ENCODE measurements at places on chromosomes 3 and 15.

DNA sequence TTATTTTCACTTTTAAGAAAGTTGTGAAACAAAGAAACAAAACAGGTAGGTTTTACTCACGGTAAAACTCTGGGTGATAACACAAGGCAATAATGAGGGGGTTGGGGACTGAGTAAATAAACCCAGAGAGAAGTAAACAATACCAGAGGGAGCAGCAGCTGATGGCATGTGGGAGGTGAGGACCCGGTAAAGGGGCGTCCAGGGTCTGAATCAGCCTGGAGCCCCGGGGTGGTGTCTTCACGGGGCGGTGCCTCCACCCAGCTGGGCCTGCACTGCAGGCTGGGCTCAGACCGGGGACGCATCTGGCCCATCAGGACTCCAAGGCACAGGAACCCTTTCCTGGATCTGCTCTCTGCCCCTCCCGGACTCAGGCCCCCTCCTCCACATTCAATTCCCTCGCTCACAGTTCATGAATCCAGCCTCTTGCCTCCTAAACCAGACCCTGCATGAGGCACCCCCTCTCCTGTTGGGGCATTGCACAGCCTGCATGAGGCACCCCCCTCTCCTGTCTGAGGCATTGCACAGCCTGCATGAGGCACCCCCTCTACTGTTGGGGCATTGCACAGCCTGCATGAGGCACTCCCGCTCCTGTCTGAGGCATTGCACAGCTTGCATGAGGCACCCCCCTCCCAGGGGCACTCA is 73.9 kb upstream of the MFGE8 start:
- no peak for DNase-seq

DNA sequence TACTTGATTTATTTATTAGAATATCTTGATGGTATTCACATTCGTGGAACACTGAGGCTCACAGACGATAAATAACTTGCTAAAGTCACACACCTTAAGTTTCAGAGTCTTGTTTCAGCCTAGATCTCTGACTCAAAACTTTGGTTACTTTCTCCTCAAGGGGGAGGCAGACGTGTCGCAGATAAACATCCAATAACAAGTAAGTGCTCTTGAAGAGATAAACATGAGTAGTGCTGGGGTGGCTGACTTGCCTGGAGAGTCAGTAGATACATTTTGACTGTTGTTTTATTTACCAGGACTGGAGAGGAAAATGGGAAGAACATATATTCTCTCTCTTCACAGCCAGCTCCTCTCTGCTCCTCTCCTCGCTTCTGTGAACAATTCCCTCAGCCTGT is 31.3 kb downstream of the FBXO45 start:
- DNase-seq: no peak

- no peak for DNase-seq
Measured at GRCh38 chr3:115226844-115227445, 79.9 kb upstream of the ZBTB20 start.

GRCh38 chr3:79587150-79587549 is 180.6 kb downstream of the ROBO1 start:
- no peak for DNase-seq

- no peak for DNase-seq
Measured at GRCh38 chr15:63522225-63522578, 17.8 kb downstream of the USP3 start.

- no peak for DNase-seq
Measured at GRCh38 chr15:75666823-75667501, 19.2 kb downstream of the SNX33 start.

DNA sequence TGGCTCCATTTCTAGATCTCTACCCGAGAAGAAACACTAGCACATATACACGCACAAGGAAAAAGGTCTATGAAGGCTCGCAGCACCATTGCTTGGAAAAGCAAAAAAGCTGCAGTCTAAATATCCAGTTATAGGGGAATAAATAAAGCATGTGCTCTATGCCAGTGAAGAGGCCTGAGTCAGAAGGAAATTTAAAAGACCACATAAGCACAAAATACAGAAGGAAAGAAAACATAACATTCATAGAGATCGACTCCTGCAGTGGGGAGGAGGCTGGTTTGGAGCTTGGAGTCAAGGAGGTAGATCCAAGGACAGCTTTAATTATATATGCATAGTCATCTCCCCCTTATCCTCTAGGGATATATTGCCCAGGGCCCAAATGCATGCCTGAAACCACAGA is 114.4 kb downstream of the PDZRN3 start:
- DNase-seq: no peak

DNA sequence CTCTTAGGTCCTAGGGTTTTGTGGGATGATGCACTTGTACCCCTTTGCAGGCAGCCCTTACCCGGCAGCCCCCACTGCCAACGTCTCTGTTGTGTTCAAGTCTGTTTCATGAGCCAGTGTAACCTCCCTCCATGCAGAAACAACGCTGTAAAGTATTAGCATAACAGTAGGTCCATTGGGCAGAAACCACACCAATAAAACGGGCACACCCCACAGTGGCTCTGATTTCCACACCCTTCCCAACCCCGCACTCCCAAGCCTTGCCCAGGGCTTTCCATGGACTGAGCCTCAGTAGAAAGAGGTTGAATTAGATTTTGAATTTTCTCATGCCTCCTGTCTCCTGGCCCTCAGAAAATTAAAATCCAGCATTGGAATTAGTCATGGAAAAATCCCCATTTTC is 124.5 kb downstream of the CACNA1D start:
- no peak for DNase-seq

GRCh38 chr3:122661633-122662032 is 19.0 kb upstream of the PARP14 start:
- no peak for DNase-seq

- peak; percentile 30 for DNase-seq
Measured at GRCh38 chr3:184227481-184227935, 1.9 kb upstream of the VWA5B2 start.

- DNase-seq: peak; percentile 22
Measured at GRCh38 chr3:172673210-172673679, 37.6 kb downstream of the NCEH1 start.

- no peak for DNase-seq
Measured at GRCh38 chr3:25272090-25272489, 156.0 kb upstream of the RARB start.

DNA sequence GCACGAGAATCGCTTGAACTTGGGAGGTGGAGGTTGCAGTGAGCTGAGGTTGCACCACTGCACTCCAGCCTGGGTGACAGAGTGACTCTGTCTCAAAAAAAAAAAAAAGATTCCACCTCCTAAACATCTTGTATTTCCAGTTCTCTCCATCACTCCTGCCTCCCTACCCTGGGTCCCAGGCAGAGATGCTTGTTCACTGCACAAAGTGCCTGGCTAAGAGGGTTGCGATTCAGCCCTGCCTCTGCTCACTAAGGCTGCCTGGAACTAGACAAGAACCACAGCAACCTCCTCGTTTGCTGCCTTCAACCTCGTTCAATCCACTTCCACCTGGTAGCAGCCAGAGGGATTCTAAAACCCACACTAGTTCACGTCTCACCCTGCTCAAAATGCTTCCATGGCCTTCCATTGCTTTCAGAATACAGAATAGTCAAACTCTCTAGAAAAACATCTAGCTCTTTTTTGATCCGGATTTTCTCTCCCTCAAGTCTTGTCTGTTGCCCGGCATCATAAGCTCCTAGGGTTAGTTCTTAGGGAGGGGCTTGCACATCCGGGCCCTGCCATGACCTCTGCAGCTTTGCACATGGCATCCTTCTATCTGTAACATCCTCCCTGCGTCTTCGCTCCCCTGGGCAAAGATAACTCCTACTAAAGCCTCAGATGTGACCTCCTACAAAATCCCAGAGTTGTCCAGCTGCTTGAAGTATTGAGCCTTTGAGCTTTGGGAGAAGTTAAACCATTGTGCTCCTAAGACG is 1.0 kb upstream of the MCM2 start:
- DNase-seq: no peak

- no peak for DNase-seq
Measured at GRCh38 chr3:149678351-149678950, 20.6 kb upstream of the WWTR1 start.

DNA sequence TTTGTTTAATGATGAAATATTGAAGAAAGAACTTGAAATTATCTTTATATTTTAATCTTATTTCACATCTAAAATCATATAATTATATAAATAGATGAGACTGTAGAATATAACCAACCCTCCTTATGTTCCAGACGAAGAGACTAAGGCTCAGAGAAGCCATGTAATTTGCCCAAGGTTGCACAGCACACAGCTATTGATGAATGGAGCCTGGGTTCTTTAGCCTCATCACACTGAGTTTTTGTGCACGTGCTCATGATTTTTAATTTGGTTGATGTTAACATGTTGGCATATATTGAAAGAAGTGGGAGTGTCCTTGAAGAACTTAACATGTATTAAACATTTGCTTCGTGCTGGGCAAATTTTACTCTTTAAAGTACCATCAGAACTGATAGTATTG is 151.6 kb downstream of the FNDC3B start:
- no peak for DNase-seq

DNA sequence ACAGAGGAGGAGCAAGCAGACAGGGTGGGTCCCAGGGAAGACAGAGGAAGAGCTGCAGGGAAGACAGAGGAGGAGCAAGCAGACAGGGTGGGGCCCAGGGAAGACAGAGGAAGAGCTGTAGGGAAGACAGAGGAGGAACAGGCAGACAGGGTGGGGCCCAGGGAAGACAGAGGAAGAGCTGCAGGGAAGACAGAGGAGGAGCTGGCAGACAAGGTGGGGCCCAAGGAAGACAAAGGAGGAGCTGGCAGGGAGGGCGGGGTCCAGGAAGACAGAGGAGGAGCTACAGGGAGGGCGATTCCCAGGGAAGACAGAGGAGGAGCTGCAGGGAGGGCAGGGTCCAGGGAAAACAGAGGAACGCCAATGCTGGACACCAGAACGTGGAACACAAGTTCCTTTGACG is 66.5 kb downstream of the PLXNA1 start:
- no peak for DNase-seq

- no peak for DNase-seq
Measured at GRCh38 chr3:133921592-133921991, 25.9 kb upstream of the RAB6B start.

DNA sequence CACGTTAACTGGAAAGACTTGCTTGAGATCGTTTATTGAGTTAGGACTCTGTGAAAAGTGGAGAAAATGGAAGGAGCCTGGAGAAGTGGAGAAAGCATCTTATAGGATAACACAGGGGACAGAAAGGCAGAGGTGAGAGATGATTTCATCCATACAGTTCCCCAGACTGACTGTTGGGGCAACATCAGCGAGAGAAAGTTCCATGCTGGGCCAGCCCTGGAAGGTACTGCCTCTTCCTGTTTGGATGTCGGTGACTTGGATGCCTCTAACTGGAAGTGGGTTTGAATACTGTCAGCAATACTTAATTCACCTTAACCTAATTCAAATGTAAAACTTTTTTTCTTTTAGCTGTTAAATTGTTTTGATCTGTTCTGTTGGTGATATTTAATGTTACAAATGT is 32.3 kb downstream of the ATP13A5 start:
- DNase-seq: no peak

GRCh38 chr3:185912512-185912911 is 25.3 kb downstream of the TRA2B start:
- no peak for DNase-seq

GRCh38 chr3:184610245-184610871 is 48.8 kb downstream of the EPHB3 start:
- DNase-seq: no peak

DNA sequence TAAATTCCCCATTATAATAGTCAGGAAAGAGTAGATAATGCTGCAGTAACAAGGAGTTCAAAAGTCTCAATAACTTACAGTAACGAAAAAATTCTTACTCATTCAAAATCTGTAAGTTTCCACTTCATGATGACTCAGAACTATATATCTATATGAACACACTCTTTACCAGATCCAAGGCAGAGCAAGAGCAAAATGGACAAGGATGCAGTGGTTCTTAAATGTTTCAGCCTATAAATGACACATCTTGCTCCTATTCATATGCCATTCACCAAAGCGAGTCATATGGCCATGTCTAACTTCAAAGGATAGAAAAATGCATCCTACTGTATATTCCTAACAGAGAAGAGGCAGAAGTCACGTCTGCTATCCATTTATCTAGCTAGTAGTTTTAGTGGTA is 787.7 kb downstream of the NAALADL2 start:
- DNase-seq: no peak

GRCh38 chr3:119637679-119638477 is 22.5 kb downstream of the POPDC2 start:
- no peak for DNase-seq

DNA sequence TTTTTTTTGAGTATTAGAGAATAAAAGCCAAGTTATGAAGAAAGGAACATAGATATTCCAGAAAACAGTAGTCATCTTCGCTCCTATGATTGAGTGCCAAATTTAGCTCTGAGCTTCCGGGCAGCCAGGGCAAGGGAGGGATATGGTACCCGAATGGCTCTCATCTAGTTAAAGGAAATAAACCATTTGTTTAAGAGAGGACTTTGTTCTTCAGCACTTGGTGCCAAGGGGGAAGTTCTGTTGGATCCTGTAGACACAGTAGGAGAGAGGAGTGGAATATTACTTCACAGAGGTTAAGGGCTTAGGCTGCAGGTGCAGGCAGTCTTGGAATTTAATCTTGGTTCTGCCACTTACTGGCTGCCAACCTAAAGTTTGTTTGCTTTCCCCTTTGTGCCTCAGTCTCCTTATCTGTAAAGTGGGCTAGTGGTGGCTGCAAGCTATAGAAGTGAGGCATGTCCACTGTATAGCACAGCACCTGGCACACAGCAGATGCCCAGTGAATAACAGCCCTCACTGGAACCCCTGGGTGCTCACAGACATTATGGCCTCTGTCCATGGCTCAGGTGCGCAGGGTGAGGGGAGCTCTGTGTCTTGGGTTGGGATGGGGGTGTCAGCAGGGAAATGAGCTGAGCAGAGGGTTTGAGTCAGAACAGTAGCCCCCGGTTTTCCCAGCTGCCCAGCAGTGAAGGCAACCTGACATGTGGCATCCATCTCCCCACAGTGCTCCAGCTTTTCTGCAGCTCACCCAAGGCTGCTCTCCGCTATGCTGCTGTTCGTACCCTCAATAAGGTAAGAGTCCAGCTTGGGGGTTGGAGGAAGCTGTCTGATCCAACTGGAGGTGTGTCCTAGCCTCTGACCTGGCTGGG is 10.4 kb downstream of the COPG1 start:
- DNase-seq: no peak

DNA sequence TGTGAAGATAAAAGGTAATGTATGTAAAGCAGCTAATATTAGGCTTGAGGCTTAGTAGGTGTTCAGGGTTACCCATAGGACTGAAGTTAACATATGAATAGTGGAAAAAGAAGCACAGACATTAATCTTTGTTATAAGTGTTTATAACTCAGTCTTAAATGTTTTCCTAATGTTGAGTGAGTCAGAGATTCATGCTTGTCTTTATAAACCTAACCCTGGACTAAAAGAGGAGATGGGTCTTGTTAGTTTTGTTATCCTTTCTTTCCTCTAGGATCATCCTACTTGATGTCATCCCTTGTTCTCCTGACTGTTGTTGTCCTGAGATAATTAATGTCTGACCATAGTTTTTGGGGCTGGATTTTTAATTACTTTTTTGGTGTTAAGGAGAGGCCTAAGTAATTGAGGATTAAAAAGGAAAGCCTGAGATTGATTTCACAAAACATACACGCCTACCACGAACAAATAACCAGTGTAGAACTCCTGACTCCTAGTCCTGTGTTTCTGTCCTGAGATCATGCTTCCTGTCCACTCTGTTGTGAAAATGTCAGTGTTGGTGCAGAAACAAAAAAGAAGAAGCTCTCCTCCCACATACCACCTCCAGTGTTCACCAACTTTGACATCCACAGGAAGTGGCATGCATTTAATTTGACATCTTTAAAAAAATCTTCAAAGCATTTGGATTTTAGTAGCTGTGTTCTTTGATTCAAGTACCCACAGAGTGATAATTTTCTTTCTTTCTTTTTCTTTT is 8.4 kb downstream of the MITF start:
- no peak for DNase-seq

GRCh38 chr15:101123222-101123910 is 128.5 kb downstream of the CHSY1 start:
- no peak for DNase-seq

Measured in activated T-helper 9 cell treated with anti-CD3 and anti-CD28 coated beads, Interleukin-2, amount 50 U/mL, for 16 hours (primary cell).